ENCODE measurements at places on chromosomes 1 and 21.

DNA sequence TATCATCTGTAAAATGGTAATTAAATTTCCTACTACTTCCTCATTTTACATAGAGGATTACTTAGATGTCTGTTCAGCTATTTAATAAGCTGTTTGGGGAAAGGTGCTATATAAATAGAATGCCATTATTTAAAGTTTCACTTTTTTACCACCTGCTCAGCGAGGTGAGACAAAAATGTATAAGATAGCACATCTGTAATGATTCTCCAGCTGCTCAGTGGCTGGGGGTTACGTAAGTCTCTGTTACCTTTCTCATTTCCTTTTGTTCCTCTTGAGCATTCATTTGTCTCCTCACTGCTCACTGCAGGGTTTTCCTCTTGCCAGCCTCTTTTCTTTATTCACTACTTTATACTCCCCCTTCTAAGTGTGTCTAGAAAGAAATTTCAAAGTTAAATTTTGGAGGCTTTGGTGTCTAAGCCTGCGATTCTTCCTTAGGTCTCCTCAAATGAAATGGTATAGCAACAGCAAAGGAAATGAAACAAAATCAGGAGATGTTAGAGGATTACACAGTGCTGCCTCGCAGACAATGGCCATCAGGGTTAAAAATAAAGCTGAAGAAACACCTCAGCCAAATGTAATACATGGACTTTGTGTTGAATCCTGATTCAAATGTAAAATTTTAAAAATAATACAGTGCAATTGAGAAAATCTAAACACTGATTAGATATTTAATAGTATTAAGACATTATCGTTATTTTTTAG is 6.8 kb downstream of the RGS8 start:
- DNase-seq: no peak

DNA sequence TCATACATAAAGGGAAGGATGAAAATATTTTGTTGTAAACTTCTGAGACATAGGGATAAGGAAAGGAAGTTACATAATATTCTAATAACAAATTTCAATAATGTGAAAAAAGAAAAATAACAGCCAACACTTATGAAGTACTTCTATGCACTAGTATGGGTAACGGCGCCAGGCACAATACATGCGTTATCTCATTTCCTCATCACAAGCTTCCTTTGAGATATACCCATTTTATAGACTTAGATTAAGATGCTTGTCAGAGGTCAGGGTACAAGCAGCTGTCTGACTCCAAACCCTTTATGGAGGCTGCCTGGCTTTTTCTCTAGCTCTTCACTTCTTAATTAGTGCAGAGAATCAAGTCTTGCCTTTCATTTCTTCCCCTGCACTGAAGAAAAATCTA is 41.3 kb downstream of the TCP10L start:
- no peak for DNase-seq

GRCh38 chr1:68293609-68294366 is 61.5 kb upstream of the WLS start:
- DNase-seq: no peak

GRCh38 chr1:63463248-63463647 is 59.8 kb downstream of the ITGB3BP start:
- no peak for DNase-seq

- no peak for DNase-seq
Measured at GRCh38 chr1:34470401-34470800, 284.4 kb upstream of the GJB5 start.

DNA sequence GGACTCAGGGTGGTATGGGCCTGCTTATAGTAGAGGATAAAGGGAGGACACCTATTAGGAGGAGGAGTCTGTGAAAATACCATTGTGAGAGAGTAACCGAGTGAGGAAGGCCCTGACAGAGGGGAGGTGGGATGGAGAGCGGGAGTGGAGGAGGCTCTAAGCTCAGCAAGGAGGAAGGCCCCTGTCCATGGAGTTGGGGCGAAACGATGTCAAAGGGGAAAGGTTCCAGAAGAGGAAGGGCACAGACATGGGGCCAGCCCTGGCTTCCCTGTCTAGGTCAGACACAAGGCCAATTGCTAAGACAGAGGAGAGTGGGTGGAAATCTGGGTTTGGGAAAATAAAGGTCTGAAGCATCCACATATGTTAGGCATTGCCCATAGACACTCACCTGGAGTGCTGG is 44.2 kb downstream of the ELK4 start:
- DNase-seq: no peak

DNA sequence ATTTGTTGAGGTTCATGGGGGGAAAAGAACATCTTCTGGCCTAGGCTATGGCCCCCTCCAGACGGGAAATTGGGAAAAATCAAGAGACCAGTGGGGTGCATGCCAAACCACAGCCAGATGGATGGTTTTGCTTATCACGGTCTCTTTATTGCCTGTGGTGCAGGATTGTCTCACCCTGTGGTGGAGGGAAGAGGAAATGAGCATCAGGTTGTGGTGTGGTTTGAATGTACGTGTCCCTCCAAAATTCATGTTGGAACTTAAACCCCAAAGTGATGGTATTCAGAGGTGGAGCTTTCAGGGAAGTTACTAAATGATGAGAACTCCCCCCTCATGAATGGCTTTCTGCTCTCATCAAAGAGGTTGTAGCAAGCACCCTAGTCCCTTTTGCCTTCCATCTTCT is 525.7 kb downstream of the NPHP4 start:
- DNase-seq: no peak

GRCh38 chr21:16309250-16309971 is 579.6 kb downstream of the USP25 start:
- DNase-seq: no peak

- DNase-seq: no peak
Measured at GRCh38 chr1:2583871-2584351, 2.7 kb upstream of the PRXL2B start.

DNA sequence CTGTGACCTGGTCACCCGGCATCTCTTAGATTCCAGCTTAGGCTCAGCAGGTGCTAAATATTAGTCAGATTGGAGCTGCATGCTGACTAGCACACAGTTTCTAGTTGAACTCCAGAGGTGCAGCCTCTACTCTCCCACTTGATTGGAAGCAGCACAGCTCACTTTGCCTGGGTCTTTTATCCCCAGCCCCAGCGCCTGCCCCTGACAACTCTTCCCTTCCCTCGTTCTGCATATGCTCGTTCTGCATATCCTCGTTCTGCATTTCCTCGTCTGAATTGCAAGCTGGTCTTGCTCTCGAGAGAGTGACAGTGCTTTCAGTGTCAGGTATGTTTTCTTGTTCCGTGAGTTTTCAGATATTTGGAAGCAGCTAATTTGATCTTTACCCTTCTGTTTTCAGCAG is 11.7 kb downstream of the COL18A1 start:
- no peak for DNase-seq

DNA sequence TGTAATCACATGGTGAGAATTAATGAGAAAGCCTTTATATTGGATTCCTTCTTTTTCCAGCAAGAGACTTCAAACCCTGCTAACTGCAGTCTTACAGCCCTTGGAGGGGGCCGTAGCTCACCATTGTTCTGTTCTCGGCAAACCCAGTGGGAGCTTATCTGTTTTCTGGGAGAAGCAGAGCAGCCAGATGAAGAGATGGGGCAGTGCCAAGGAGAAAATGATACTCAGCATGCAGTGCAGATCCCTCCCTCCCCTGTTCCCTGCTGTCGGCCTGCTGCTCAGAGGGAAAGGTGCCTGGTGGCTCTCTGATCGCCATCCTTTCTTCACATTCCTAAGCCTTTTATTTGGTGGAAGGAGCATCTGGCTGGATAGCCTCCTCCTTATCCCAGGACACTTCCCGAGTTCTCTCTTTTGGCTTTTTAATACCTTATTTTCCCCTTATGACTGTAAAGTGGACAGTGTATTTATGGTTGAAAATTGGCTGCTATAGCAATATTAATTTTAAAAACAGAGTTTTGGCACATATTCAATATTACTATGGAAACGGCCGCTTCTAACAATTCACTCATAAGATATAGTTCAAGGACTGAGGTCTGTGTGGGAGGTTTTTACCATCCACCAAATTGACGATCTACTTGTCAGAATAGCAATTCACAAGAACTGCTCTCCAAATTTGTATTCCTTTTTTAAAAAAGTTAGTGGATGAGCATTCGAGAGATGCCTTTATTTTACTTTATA is 203.4 kb downstream of the CRB1 start:
- no peak for DNase-seq

DNA sequence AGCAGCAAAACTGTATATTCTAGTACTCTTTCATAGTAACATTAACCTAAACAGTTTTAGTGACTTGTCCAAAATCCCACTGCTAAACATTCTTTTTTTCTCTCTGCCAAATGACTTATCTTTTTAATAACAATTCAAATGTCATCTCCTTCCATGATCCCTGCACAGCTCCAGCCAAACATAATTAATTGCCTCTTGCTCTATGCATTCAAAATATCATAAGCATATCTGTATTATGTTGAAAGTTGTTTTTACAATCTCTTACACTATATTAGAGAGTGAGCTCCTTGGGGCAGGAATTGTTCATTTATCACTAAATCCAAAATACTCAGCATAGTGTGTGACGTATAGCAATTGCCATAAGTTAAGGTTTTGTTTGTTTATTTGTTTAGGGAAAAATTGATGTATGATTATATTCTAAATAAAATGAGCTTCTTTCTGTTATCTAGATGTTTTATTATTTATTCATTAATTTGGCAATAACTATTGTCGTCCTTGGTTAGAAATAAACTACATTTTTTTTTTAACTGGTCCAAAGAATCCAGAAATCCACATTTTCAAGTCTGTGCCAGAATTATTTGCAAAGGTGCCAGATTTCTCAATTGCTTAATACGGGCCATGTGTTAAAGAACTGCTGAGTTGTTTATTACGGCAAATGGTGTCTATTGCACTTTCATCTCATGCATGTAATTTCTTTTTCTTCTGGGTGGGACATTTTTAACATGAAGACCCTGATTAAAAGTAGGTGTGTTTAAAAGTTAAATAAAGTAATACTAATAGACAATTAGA is 577.2 kb upstream of the ZRANB2 start:
- DNase-seq: no peak

GRCh38 chr1:244388961-244389360 is 62.7 kb downstream of the ADSS2 start:
- DNase-seq: no peak

- DNase-seq: no peak
Measured at GRCh38 chr1:41379738-41380130, 18.5 kb downstream of the FOXO6 start.

DNA sequence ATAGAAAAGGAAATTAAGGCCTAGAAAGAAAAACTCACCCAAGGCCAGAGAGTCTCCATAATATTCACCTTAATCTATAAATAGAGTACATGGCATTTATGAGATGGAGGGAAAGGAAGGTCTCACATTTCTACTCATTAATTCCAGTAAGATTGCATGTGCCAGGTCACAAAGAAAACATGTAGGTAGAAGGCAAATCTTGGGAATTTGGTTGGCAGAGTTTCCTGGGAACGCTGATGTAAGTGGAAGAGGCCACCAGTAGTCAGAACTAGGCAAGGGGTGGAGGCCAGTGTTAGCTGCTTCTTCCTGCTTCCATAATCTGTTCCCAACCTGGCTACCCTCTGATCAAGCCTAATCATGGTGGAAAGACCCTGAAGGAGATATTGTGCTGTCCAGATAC is 29.2 kb upstream of the PGBD5 start:
- DNase-seq: no peak

DNA sequence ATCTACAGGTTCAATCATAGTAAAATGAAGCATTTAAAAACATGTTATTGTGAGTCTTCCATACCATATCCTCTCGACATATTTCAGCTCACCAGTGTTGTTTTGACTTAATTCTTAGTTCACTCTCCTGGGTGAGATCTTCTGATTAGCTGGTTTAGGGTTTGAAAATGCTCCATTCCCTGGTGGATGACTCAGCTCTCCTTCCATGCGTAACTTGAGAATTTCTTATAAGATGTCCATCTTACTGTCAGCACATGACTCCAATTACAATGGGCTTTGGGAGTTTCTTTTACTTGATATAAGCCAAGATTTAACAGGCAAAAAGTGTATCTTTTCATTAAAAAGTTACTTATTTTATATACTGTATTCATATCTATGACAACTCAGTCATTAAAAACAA is 476.5 kb downstream of the BRINP3 start:
- DNase-seq: no peak

- DNase-seq: no peak
Measured at GRCh38 chr21:45836694-45837670, 144.6 kb upstream of the COL6A1 start.

- no peak for DNase-seq
Measured at GRCh38 chr1:41672173-41672572, 187.7 kb upstream of the EDN2 start.

Data from immature natural killer cell (primary cell).